ENCODE measurements at places on chromosomes 5 and 9.
A peak's percentile ranks its signal among the peaks of the same experiment; 100 is the strongest.

GRCh38 chr9:124879226-124879625 is 17.3 kb downstream of the ARPC5L start:
- DNase-seq = no peak

GRCh38 chr5:176611435-176611834 is 1.5 kb upstream of the GPRIN1 start:
- DNase-seq = peak; percentile 61

DNA sequence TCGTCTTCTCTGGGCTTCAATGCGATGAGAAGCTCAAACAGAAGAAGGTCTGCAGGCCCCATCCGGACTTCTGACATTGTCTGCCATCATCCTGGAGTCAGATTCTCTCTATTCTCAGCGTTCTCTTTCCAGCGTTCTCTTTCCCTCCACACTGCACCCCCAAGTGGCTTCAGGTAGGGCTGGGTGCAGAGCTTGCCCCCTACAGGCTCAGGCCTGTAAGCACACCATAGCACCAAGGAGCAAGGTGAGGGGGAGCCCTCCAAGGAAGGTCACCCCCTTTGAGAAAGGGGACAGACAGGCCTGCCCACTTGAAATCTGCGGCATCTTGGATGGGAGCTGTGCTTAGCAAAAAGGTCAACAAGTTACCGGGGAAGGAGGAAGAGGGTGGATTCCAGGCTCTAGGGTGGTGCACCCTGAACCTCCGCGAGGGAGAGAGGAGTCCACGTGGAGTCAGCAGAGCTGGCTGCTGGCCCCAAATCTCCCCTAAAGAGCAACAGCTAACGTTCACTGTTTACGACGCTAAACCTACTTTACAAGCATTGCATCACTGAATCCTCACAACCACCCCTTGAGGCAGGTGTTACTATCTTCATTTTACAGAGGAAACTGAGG is 27.5 kb downstream of the GPX3 start:
- no peak for DNase-seq

DNA sequence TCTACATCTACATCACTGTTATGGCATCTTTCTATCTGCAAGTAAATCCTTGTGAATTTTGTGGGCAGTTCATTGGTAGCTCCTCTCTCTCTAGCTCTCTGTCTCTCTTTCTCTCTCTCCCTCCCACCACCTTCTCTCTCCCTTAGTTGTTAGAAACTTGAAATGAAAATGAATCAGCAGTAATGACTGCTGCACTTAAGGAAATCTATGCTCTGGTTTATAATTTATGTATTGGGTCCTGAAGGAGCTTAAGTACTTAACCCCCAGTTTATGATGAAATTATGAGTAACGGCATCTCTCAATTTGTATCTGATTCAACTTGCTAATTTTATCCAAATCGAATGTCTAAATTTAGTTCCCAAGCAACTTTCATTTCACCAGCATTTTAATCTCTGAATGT is 52.0 kb upstream of the PTGER4 start:
- DNase-seq = no peak

- no peak for DNase-seq
Measured at GRCh38 chr5:1329111-1329579, 15.8 kb downstream of the CLPTM1L start.

DNA sequence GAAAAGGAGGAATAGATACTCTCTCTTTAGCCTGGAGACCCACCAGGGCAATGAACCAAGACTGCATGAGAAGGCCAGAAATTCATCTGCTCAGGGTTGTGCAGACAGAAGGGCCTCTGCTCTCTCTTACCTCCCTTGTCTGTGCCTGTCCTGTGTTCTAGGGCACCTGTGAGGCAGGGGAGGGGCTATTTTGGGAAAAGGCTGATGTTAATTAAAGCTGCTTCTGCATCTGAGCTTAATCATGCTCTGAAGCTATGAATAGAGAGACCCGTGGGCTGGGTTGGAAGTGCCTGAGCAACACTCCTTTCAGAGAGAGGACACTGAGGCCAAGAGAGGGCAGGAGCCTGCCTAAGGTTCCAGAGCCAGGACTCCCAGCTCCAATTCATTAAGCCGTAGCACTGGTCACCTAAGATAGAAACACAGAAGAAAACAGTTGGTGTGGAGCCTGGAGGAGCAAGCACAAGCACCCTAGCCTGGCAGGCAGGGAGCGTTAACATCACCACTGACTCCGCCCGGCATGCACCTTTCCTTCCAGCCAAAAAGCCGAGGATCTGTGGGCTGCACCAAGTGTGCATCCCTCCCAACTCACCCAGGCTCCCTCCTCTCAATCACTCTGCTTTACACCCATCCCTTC is 31.4 kb upstream of the STING1 start:
- DNase-seq = no peak

DNA sequence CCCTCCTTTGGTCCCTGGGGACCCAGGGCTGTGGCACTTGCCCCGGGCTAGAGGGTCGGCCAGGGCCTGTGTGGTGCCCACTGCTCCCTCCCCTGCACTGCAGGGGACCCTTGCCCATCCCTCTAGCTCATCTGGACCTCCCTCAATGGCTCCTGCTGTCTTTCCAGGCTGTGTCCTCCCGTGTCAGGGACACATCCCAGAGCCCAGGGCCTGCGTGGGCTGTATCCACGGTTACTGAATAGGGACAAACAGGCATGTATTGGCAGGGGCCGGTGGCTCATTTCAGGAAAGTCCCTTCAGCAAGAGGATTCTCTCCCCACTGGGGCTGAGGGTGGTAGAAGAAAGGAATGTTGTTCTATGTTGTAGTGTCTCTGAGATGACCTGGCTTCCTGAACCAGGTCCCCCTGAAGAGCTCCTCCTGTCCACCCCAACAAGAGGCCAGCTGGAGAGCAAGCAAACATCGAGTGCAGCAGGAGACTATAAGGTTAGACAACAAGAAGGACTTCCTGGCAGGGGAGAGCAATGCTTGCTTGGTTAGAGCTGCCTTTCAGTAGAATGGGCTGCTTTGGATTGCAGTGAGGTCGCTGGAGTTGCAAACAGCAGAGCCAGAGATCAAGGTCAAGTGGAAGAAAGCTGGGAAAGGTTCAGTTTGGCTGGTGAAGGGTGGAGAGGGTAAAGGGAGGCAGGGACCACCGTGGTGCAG is 1.0 kb upstream of the CRB2 start:
- no peak for DNase-seq

DNA sequence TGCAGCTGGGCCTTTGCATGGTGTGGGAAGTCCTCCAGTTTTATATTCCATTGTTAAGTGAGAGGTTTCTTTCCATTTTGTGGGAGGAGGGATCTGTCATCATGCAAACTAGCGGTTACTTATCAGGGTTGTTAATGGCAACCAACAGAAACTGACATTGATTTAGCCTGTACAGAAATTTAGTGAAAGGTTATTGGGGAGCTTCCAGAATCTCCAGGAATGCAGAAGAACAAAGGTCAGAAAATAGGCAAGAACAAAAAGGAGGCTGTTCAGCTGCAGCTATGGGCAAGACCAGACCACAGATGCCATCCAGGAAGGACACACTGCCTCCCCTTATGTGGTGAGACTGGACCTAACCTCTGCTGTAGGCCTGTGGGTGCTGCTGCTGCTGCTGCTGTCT is 395.8 kb downstream of the KDM4C start:
- DNase-seq = no peak

GRCh38 chr5:96582343-96582742 is 79.8 kb upstream of the CAST start:
- no peak for DNase-seq

DNA sequence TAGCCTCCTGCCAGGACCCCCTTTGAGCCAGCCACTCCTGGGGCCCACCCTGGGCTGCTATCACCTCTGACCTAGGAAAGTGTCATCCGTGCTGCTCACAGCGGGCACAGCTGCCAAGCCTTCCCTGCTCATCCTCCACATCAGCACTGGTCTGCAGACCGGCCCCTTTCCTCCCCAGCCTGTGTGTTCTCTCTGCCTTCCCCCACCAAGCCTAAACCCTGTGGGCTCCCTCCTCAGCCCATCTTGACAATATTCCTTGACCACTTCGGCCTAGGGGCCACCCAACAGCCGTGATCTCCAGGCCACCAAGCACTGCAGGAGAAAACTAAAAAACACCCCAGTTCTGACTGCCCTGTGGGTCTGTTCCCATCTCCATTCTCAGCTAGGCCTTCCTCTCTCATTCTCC is 135.1 kb downstream of the DAB2IP start:
- DNase-seq = no peak

GRCh38 chr9:91659529-91660495 is 236.2 kb upstream of the NFIL3 start:
- no peak for DNase-seq

DNA sequence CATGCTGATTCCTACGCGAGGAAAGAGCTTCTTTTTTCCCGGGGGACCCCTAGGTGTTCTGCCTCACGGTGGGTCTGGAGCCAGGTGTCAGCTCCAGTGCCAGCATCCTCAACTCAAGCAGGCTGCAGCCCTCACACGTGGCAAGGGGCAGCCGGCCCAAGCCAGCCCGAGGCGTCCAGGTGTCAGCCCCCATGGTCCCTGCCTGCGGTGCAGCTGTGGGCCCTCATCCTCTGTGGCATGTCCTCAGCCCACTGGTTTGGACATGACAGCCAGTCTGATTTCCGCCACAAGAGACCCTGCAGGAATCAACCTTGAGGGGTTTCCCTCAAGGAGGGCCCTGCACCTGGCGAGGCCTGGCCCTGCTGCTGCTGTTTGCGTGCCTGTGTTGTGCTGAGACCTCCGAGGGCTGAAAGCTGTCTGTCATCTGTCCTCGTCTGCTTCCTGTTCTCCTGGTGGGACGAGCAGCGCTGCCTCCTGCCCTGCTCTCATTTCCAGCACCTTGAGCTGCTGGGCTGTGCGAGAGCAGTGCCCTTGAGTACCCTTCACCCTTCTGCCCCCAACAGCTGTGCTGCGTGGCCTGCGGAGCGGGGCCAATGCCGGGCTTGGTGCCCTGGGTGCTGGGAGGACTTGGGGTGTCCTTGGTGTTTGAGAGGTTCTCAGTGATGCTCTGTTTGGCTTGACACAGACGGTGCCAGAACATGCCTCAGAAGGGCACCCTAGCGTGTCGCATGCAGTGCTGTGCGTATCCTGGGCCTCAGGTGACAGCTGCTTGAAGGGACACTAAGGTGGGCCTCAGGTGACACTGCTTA is 137.6 kb downstream of the CACNA1B start:
- no peak for DNase-seq

DNA sequence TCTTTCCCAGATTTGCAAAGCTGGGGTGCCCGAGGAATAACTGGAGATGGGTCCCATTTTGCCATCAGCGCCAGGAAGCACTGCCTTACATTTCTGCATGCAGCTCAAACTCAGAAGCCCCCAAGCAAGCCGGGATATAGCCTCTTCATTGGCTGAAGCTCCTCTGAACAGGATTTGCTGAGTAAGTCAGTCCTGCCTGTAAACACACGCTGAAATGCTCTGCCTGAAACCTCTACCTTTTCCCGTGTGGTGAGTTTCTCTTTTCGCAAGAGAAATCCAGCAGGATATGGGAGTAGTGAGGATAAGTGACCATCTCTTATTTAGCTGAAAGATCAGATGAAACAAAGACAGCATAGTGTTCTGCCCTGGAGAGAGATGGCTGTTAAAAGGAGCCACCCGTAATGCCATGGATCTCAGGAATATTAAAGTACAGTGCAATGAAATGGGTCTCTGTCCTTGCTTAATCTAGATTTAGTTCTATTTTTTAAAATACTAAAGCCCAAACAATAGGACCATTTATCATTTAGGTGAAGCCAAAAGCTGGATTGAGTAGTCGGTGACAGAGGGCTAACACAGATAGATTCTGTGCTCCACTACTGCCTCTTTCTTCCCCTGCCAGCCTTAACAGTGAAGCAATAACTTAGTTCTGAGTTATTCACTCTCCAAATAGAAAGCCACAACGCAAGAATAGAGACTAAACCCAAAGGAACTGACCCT is 177.5 kb upstream of the PPP2R2B start:
- DNase-seq = no peak

DNA sequence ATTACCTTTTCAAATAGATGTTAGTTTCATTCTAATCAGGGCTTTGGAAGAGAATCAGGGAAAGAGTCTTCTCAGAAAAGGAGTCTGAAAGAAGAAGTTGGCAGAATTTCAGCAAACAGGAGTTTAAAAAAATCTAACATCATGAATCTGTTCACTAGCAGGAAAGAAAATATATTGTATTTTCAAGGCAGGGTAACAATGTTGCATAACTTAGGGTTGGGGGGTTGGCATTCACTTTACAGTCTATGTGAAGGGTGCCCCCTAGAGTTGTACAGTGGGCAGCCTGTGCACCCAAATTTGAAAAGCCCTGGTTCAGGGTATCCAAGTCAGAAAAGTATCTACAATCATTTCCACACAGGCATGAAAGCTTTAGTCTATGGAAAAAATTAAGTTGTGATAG is 348.4 kb upstream of the SLC30A5 start:
- DNase-seq = no peak

DNA sequence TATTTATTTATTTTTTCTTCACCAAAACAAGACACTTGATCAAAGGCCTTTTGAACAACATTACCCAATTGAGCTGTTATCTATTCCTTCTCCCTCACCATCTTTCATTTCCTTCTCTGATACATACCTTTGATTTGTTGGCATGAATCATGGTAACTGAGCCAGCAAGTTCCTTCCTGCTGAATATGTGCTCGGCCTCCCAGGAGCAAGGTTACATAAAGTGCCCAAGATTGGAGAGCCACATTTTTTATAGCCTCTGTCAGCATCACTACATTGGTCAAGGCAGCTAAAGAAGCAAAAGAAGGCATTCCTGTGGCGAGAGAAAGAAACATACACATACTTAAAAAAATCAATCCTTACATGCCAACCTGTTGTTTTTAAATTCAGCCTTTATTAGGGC is 369.6 kb downstream of the CYLC2 start:
- no peak for DNase-seq

GRCh38 chr5:178340187-178340586 is 107.6 kb upstream of the PHYKPL start:
- DNase-seq = no peak

DNA sequence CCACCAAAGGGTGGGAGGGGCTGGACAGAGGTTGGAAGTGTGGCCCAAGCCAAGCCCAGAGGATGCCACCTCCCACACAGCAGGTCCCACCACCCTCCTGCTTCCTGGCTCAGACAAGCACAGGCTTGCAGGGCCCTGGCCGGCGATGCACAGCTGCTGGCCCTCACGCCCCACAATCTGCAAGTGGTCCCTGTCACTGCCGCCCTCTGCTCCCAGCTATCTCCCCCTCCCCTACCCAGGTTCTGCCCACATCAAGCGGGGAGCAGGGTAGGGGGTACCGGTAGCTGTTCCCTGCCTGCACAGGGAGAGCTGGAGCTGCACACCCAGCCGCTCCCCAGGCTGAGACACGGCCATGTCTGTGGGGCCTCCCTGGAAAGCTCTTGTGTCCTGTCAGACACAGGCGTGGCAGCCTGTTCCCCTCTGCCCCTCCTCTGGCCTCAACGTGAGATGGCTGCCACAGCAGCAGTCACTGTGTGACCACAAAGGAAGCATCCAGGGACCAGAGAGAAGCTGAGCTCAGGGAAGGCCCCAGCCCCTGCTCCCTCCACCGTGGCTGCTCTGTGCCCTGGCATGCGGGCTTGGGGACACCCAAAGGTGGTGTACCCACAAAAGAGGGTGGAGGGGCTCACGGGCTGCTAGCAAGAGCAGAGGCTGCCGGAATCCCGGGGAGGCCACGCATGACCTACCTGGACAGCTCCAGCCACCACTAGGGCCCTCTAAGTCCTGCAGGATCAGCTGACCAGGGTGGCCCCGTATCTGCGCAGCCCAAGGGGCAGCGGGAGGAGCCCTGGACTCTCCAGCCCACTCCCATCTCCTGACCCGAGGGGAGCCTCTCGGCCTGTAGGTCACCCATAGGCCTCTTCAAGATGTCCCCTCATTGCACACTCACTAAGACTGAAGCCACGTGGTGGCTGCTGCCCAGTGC is 10.9 kb upstream of the ZDHHC11 start:
- no peak for DNase-seq

GRCh38 chr9:105204416-105204815 is 40.0 kb upstream of the SLC44A1 start:
- no peak for DNase-seq

GRCh38 chr5:92629000-92629399 is 952.0 kb downstream of the NR2F1-AS1 start:
- DNase-seq = no peak

All from forelimb muscle (tissue), 1 donor.